Head of caudate nucleus (tissue), 42 donors: ENCODE measurements at places on chromosomes 5 and 9.

DNA sequence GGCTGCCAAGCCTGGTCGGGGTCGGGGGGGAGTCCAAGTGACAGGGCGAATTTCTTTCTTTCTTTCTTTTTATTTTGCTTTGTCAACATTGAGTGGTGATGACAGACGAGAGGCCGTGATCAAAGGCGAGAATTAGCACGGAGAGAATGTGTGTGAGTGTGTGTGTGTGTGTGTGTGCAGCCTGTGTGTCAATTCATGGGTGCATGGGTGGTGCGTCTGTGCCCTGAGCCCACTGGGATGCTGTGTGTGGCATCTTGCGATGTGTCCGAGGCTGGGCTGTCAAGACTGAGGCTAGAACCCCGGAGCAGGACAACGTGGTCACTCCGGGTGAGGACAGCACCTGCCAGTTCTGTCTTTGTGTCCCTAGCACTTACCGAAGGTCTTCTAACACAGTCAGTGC is 4.7 kb upstream of the FIBCD1 start:
- no peak for DNase-seq

- no peak for DNase-seq
Measured at GRCh38 chr9:79280691-79281090, 291.1 kb upstream of the TLE4 start.

DNA sequence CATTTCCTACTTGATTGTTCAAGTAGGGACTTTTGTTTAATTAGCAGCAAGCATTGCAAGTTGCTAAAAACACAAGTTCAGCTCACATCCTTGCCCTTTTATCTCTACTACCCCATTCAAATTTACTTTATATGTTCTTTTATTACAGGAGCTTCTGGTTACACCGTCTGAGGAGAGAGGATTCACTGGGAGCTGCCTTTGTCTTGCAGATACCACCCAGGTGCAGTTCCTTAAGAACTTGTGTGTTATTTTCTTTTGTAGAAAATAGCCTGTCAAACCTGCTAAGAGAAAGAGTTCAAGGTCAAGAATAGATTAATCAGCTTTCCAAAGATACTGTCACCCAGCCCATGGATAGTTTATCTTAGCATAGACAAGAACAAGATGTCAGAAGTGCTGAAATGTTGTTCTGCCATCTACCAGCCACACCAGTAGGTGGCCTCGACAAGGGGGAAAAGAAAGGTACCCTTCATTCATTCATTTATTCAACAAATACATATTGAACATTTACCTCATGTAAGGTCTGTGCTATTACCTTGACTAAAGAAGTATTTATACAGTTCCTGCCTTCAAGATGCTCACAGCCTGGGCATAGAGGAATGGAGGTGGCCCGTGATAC is 750.3 kb downstream of the MAT2B start:
- no peak for DNase-seq

DNA sequence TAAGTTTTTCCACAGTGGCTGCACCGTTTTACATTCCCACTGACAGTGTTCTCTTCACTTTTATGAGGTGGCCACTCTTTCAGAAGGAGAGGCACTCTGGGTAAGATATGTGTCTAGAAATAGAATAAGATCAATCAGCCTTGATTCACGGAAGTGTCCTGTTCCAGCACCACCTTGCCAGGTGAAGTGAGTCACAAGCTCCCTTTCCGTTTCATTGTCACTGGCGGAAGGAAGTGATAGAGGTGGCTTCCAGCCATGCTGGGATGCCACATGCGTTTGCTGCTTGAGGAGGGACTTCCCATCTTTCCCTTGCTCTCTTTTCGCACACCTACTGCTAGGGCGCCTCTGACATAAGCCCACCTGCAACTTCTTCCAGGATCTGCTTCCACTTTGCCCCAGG is 217.1 kb downstream of the PIK3R1 start:
- no peak for DNase-seq

DNA sequence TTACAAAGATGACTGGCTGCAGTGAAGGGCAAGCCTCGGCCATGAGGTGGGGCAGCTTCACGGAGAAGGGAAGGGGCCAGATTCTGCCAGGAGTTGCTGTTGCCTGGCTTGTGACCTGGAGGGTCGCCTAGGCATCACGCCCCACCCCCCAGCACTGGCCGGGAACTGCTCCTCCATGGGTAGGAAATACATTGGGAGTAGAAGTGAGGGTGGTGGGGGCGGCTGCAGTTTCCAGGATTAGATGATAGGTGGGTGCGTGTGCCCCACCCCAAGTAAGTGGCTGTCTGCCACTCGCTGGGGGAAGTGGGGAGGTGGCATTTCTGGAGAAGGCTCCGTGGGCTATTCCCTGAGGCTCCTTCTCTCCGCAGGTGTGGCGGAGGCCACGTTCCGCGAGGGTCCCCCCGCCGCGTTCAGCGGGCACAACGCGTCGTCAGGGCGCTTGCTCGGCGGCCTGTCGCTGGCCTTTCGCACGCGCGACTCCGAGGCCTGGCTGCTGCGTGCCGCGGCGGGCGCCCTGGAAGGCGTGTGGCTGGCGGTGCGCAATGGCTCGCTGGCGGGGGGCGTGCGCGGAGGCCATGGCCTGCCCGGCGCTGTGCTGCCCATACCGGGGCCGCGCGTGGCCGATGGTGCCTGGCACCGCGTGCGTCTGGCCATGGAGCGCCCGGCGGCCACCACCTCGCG is 16.9 kb downstream of the CRB2 start:
- DNase-seq = no peak
